Hindlimb muscle (tissue), 1 donor: ENCODE measurements at places on chromosomes 7 and 10. TPM values are rescaled to one million over a fixed set of nuclear protein-coding genes. Genes with fewer than 3 reads are reported as not detected.

DNA sequence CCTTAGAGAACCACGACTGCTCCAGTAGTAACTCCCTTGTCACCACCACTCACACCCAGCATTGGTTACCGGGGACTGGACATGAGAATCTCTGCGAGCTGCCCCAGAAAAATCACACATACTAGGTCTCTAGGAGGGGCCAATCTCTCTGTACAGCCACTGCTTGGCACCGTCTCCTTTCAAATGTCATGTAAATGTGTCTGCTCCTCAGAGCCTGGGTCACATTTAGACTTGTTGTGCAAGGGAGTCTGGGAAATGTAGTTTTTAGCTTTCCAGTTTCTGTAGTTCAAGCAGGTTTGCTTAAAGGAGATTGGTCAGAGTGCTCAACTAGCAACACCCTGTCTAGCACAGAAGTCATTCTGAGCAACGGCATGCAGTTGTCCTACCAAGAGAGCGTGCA, 60.0 kb downstream of the CHN2 start:
- no peak for DNase-seq

Gene UCN3
- polyA plus RNA-seq = not detected

Gene FAM131B
- polyA plus RNA-seq = 1.8 TPM

Gene UPK3BL1
- 30.9 TPM for polyA plus RNA-seq

Gene SPDYE6
- 11.5 TPM for polyA plus RNA-seq
